Stimulated activated CD8-positive, alpha-beta memory T cell treated with anti-CD3 and anti-CD28 coated beads, Interleukin-2, amount 100 ng/mL, for 1 hour (primary cell): ENCODE measurements at places on chromosomes 13 and 19.

GRCh38 chr19:31671411-31672035 lies 322.3 kb upstream of the TSHZ3 start:
- DNase-seq, result no peak

- DNase-seq, result peak; percentile 53
Observed at GRCh38 chr19:11375143-11375948, 880 bp downstream of the SWSAP1 start.

DNA sequence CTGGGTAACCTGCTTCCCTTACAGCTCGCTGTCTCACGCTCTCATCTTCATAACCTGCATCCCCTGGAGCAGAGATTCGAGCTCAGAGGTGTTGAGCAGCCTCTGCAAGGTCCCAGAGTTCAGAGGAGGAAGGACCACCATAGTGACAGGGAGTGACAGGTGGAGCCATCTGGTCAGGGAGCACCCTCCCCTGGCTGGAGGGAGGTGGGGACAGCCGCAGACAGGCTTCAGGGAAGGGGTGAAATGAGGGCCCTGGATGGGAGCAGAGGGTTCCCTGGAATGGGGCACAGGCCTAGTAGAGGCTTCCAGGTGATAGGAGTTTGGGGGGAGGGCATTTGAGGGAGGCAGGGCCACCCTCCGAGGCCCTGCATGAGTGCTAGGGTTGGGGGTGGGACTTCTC lies 82.1 kb downstream of the ZNF429 start:
- DNase-seq, result no peak

DNA sequence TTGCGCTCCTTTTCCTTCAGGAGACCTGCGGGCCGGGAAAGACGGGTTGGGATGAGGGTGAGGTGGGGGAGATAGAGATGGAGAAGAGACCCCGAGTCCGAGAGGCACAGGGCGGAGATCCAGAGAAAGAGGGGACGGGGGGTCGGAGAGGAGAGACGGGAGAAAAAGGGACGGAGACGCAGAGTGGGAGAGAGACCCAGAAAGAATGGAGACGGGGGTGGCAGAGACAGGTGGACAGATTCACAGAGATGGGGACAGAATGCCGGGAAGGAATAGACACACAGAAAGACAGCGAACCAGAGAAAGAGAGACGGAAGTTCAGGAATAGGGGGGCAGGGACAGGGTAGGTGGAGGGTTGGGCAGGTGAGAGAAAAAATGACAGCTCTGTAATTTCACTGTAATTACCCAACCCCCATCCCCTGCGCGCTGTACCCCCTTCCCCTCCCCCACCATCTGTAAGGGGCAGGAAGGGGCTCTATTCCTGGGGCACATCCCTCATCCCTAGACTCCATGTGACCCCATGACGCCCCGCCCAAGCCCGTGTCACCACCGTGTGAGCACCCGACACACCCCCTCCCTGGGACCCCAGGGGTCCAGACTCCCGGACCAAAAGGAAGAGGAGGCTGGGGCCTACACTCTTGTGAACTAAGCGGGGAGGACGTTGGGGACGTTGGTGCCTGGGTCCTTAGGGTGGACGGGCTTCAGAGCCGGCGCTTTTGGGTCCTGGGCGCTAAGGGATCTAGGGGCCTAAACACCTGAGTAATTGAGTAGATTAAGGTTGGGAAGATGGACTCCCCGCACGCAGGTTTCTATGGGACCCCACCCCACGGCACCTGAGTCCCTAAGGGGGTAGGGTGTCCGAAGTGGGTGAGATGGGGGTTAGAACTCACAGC lies 967 bp downstream of the DBP start:
- no peak for DNase-seq

GRCh38 chr13:109140479-109141349 lies 511.3 kb downstream of the MYO16 start:
- no peak for DNase-seq

DNA sequence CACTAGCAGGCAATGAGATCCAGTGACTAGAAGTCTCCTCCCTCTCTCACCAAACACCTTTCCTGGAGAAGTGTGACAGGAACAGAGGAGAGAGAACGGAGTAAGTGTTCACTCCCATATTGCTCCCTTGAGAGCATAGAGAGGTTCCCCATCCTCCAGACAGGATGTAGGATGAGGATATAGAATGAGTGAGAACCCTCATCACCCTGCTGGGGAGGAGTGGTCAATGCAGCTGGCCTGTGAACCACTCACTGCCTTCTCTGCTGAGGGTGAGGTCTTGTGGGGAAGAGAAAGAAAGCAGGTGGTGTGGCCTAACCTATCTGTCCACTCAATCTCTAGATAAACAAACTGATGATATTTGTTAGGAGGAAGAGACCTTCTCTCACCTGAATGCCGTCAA lies 386.6 kb downstream of the PCDH20 start:
- no peak for DNase-seq

GRCh38 chr19:56617531-56617930 lies 22.4 kb downstream of the ZNF71 start:
- DNase-seq, result no peak

GRCh38 chr13:21889651-21890050 lies 218.8 kb downstream of the FGF9 start:
- no peak for DNase-seq

DNA sequence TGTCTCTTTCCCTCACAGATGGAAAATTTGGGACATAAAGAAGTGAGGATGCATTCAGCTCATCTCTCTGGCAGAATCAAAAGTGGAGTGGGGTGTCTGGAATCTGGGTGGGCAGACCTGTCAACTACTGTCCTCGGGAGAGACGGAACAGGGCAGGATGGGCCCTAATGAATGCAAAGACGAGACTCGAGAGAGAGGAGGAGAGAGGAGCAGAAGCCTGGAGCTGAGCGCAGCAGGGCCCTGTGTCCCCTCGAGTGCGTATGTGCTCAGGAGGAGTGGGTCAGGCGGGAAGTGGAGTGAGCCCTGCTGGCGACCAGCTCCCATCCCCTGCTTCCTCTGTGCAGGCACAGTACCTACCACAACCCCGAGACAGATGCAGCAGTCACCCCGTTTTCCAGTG lies 78.9 kb downstream of the TEX29 start:
- DNase-seq, result no peak

GRCh38 chr19:16457195-16457953 lies 14.4 kb downstream of the EPS15L1 start:
- DNase-seq, result no peak

GRCh38 chr13:26425443-26426358 lies 131.8 kb upstream of the WASF3 start:
- no peak for DNase-seq

GRCh38 chr13:46797501-46798237 lies 708 bp upstream of the ESD start:
- no peak for DNase-seq

DNA sequence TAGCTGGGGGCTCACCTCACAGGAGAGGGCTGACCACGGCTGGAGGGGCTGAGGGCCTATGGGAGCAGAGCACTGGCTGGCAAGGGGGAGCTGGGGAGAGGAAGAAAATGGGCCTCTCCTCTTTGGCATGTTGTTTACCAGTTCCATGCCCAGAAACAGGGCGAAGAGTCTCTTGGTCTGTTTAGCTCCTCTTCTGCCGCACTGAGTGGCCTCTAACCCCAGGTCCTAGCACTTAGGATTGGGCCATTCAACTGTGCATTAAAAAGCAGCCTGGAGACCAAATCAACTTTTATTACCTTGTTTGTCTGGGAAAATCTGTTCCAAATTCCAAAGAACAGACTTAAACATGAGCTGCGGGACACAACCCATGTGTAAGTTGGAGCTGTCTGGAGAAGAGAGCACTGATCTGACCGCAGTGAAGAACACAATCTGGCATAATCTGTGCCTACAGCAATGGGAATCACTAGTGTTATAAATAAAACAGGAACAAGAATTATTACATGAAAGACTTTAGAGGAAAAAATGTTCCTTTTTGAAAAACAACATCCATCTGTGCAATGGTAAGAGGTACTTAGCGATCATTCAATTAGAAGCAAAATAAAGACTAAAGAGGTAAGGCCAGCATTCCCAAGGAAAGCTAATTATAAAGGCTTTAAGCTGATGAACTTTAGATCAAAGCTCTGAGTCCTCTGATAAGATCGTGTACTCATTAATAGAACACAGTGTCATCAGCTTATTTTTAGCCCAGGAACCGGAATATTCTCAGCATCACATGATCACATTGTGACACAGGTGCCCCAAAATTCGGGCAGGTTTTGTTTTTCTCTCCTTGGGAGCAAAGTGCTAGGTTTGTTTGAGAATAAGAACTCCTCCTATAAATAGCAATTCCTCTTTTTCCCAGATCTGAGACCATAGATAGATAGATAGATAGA lies 243.2 kb downstream of the COL4A1 start:
- no peak for DNase-seq
